ENCODE measurements at places on chromosomes 1 and 21.

DNA sequence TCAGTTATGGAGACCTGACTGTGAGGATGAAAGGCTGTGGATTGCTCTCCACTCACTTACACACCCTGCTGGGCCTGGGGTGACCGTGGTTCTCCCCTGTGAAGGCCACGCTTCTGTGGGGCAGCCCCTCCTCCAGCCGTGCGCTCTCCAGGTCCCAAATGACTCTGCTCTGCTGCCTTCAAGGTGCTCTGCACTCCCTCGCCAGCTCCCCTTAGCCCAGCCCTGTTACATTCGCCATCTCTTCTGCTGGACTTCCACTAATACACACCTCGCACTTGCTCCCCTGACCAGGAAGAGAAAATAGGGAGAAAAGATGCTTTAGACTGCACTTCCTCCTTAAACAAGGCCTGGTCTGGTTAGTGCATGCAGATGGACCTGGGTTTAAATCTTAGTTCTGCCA is 24.6 kb downstream of the OPTC start:
- no peak for DNase-seq

DNA sequence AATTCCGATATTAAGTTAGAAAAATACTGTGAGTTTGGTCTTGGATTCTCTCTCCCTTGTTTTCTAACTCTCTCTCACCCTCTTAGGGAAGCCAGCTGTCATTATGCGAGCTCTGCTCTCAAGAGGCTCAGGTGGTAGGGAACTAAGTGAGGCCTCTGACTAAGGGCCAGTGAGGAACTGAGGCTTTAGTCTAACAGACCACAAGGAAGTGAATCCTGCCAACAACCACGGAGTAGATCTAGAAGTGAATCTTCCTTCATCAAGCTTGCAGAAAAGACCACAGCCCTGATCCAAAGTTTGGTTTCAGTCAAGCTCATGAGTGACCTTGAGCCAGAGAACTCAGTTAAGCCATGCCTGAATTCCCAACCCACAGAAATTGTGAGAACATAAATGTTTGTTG is 180.1 kb upstream of the PRMT6 start:
- DNase-seq, result no peak

- DNase-seq, result no peak
Measured at GRCh38 chr1:115189814-115190539, 100.7 kb upstream of the TSPAN2 start.

GRCh38 chr21:20997636-20998455 is at the start of gene NCAM2:
Gene NCAM2, plus strand, starts transcription at chr21:20998409.
- DNase-seq, result peak; percentile 18

DNA sequence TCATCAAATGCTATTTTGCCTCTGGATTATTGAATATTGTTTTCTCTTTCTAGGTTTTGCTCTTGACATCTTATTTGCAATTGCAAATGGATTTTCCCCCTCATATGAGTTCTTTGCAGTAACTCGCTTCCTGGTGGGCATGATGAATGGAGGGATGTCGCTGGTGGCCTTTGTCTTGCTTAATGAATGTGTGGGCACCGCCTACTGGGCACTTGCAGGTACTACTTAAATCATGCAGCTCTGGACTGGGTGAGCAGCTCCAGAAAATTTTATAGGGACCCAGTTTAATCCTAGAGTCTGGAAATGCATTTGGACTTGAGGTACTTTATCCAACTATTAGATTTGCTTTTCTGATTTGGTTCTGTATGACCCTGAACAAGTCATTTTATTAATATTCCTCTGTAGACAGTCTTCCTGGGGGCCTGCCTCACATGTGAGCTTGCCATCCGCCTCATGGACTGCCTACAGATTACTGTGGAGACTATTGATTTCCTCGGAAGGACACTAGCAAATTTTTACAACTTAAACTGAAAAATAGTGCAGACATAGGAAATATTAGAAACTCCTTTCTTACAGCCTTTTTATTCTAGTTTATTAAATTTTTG is 44.5 kb downstream of the SLC22A15 start:
- DNase-seq, result peak; percentile 29

DNA sequence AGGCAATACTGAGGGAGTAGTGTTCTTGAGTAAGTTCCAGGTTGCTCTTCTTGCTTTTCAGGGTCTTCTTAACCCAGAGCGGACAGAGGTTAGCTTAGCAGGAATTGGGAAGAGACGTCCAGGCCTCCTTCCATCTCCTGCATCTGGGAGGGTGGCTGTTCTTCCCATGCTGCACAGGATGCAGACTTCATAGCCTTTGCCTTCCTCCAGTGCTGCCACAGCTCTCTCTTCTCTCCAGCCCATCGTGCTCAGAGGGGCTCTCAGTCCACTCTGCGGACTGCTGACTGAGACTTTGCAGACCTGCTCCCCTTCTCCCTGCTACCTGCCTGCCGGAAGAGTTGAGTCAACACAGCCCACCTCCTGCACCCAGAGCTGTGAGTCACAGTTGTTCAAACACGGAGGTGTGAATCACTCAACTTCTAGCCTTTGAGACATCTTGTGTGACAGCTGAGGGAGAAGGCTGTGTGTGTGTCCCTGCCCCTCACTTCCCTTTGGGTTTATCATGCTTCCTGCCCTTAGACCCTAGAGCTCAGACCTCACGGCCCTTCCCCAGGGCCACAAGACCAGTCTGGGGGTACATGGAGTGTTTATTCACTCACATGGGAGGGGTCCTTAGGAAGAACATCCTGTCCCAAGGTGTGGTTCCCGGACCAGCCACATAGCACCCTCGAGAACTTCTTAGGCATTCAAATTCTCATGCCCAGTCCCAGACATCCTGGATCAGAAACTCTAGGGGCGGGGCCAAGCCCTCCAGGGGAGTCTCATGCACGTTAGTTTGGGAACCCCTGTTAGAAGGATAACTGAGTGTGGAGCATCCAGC is 158.3 kb upstream of the CACNA1E start:
- no peak for DNase-seq

DNA sequence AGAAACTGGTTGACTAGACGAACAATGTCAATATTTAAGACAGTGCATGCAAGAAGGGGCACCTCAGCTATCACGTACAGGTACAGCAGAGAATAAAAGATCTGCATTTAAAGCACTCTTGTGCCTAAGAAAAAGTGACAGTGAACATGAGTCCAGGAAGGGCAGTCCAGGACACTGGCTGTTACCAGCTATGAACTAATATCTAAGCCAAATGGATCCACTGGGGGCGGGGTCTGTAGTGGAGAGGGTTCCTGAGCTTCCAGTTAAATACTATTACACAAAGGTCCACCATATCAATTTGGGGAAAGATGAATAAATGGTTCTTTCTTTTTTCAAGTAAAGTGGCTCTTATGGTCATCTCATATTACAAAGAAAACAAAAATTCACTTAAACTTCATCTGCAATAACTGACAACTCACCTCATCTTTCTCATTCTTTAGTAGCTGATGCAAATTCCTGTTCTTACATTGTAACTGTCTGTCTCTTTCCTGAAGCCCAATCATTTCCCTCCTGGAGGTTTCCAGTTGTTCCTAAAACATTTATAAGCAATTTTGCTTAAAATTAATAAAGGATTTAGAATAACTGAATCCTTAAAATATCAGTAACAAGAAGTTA is 24.5 kb downstream of the SSX2IP start:
- no peak for DNase-seq

GRCh38 chr1:153792631-153793041 is 17.4 kb downstream of the SLC27A3 start:
- no peak for DNase-seq

DNA sequence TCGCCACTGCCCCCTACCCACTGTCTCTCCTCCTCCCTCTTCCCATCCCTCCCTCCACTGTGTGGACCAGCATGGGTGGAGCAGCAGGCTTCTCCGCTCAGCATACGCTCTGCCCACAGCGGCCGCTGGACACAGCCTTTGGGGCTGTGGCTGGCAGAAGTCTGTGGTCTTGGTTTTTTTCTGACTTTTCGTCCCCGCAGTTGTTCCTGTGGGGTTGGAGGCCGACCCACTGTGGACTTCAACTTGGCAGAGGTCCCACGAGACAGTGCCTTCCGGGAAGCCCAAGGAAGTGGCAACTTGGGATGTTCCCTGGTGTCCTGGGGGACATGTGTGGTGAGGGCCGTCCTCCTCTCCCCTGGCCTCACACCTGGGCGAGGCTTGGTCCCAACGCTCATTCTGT is 162.5 kb upstream of the C1orf174 start:
- no peak for DNase-seq

- no peak for DNase-seq
Measured at GRCh38 chr21:18267496-18267895, 22.9 kb downstream of the CHODL start.

- DNase-seq, result no peak
Measured at GRCh38 chr1:25343872-25344271, 5.7 kb downstream of the TMEM50A start.

DNA sequence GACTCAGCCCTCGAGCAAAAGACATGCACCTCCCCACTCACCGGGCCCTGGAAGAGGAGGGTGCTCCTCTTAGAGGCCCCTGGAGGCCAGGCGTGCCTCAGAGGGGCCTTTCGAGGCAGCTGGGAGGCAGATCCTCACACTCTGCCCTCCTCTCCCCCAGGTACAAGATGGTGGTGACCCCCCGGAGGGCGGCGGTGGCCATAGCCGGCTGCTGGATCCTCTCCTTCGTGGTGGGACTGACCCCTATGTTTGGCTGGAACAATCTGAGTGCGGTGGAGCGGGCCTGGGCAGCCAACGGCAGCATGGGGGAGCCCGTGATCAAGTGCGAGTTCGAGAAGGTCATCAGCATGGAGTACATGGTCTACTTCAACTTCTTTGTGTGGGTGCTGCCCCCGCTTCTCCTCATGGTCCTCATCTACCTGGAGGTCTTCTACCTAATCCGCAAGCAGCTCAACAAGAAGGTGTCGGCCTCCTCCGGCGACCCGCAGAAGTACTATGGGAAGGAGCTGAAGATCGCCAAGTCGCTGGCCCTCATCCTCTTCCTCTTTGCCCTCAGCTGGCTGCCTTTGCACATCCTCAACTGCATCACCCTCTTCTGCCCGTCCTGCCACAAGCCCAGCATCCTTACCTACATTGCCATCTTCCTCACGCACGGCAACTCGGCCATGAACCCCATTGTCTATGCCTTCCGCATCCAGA is 10.4 kb downstream of the MYBPH start:
- DNase-seq, result no peak

GRCh38 chr1:41241354-41241748 is 755 bp downstream of the SCMH1 start:
- DNase-seq, result no peak

GRCh38 chr1:236494586-236495466 is 29.0 kb upstream of the LGALS8 start:
- no peak for DNase-seq

DNA sequence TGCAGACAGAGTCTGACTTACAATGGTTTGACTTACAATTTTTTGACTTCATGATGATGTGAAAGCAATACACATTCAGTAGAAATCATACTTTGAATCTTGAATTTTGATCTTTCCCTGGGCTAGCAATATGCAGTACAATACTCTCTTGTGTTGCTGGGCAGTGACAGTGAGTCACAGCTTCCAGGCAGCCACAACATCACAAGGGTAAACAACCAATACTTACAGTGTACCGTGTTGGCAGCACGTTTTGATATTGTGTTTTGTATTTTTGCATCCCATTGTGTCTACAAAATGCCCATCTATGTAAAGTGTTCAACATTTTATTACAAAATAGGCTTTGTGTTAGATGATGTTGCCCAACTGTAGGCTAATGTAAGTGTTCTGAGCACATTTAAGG is 150.9 kb downstream of the NTMT2 start:
- DNase-seq, result peak; percentile 74

GRCh38 chr1:118918230-118918939 is 69.8 kb downstream of the TBX15 start:
- no peak for DNase-seq

DNA sequence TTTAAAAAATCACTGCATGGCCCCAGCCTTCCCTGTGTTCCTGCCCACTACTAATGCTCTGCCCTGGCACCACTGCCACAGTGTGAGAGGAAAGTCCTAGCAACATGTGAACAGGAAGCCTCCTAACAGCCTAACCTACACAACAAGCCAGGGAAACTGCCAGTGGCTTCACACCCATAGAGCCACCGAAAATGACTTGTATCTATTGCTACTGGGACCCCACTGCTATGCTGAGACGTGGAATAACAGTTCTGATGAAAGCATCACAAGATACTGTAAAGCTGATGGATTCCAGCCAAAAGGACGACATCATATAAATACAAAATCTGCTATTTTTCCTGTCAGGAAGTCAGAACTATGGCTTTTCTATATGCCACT is 74.9 kb downstream of the JAK1 start:
- no peak for DNase-seq

DNA sequence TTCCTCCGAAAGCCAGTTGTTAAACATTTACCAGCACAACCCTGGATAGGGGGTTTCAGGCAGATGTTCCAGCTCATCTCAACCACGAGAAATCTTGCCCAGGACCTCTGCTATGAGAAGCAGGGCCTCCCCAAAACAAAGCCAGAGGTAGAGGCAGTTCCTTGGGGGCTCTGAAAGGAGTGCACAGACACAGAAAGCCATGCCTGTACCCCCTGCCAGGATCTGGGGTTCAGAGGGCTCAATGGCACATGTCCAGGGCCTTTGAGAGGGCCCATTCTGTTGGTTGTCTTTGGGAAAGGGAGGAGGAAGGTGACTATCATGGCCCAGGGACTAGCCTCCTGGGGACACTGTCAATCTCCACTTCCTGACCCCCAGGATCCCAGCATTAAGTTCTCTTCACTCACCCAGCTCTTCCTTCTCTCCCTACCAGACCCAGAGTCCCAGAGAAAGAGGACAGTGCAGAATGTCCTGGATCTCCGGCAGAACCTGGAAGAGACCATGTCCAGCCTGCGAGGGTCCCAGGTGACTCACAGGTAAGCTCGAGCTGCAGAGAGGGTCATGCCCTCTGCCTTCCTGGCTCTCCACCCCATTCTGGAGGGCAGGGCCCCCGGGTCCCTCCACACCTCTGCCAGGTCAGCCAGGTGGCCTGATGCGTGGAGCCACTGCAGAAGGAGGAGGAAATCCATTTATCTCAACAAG is 116.4 kb upstream of the IPO9 start:
- DNase-seq, result no peak

- DNase-seq, result no peak
Measured at GRCh38 chr1:198656500-198656932, 17.7 kb downstream of the PTPRC start.

DNA sequence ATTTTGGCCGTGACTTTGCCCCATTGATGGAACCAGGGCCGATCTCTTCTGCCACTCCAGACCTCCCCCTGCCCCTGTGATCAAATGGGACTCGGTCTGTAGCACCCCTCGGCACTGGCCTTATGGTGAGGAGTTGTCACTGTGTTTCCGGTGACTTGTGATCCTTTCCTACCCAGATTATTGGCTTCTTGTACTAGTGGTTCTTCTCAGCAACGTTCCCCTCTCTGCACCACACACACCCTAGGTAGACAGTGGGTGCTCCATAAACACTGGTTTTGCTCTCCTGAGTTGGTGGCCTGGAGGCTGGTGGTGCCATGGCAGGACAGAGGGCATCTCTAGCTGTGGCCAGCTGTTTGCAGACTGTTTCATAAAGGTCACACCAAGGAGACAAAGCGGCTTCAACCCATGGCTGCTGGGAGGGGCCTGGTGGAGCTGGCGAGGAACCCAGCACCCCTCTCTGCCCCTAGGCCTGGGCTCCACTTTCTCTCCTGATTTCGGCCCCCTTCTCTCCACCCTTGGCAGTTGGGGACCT is 50.7 kb downstream of the DHRS3 start:
- no peak for DNase-seq

GRCh38 chr1:2233468-2233867 is 5.3 kb downstream of the SKI start:
- no peak for DNase-seq
